ENCODE measurements at places on chromosomes 7 and 10.
A peak's percentile ranks its signal among the peaks of the same experiment; 100 is the strongest.

DNA sequence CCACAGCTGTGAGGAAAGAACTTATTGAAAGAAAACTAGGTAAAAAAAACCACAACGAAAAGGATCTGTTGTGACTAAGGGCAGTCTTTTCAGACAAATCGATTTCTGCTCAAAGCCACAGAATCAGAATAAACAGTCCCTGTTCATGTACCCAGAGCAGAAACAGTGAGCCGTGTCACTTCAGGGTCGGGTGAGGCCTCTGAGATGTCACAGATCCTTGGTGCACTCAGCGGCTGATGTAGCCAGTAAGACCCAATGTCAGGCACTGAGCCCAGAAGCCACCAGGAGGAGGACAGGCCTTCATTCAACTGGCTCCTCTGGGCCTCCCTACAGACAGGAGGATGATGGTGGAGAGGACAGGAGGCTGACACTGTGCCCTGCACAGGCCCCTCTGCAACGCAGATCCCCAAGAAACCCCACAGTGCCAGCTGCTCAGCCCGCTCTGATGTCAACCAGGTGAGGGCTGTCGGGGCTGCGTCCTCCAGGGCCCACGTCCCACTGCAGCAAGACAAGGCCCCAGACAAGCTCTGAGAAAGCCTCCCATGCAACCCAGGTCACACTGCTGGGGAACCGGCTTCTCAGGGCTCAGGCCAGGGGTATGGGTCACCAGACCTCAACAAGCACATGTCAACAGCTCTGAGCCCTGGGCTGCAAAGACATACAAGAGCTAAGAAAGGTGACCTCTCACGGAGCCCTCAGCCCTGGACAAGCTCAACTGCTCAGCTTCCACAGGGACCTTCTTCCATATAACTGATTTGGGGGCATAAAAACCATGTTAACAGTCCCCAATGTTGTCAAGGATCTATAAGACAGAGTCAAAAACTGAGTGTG, 190.6 kb downstream of the PARD3 start:
- no peak overlapping the region for H3K4me3 ChIP-seq
- peaks cover 21% of the 10 kb centered on the region for H3K27me3 ChIP-seq
- H3K36me3 ChIP-seq = no peaks in the 10 kb centered on the region
- no peak overlapping the region for H3K27ac ChIP-seq

GRCh38 chr10:101567165-101568006, 20.7 kb downstream of the POLL start:
- no peak for DNase-seq
- H3K27me3 ChIP-seq = peaks cover 63% of the 10 kb centered on the region
- peaks cover 5% of the 10 kb centered on the region for H3K36me3 ChIP-seq
- no peak overlapping the region for H3K4me3 ChIP-seq

DNA sequence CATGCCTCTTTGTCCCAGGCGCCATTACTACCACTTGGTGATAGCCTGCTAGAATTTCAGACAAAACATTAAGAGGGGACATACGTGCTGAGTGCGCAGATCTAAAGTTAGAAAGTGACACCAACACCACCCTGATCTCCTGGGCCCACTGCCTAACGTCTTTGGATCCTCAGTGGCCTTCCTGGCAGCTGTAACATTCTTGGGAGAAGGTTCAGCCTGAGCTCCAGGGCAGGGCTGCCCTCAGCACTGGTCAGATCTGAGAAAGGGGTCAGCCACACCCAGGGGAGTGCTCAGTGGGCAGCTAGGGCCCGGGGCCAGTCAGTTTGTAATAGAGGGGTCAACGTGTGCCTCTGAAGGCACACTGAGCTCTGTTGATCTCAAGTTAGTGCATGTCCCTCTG, 48.4 kb downstream of the ZCCHC24 start:
- peaks cover 14% of the 10 kb centered on the region for H3K4me1 ChIP-seq
- no peak overlapping the region for H3K27ac ChIP-seq
- no peak for DNase-seq
- H3K4me3 ChIP-seq = no peak overlapping the region

- H3K27ac ChIP-seq = no peak overlapping the region
- no peaks in the 10 kb centered on the region for H3K36me3 ChIP-seq
- no peak for DNase-seq
- no peak overlapping the region for H3K4me3 ChIP-seq
Measured at GRCh38 chr10:43314626-43315495, 48.0 kb upstream of the RASGEF1A start.

- H3K4me3 ChIP-seq = no peak overlapping the region
- peaks cover 2% of the 10 kb centered on the region for H3K27me3 ChIP-seq
- no peaks in the 10 kb centered on the region for H3K4me1 ChIP-seq
- no peaks in the 10 kb centered on the region for H3K36me3 ChIP-seq
- DNase-seq = no peak
Measured at GRCh38 chr7:44231088-44231487, 30.3 kb downstream of the YKT6 start.

DNA sequence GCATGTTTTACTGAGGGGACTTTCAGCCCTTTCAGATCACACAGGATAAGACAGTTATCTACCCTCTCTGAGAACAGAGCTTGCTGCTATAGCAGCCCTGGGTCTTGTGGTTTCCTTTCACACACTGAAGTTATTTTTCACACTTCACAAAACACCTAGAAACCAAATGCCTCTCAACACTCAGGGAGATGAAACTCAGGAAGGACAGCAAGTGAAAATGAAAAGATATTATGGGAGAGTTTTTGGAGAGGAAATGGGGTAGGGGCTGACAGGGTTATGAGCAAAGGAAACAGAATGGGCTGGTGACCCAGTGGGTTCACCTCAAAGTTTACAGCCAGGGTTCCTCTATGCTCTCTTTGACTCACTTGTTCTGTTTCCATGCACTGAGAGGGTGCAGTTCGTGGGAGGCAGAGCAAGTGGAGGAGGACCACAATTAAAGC, 17.0 kb upstream of the GIMAP2 start:
- no peak for DNase-seq
- no peaks in the 10 kb centered on the region for H3K27me3 ChIP-seq
- no peaks in the 10 kb centered on the region for H3K36me3 ChIP-seq
- peak overlapping the region; percentile 99 for H3K27ac ChIP-seq
- H3K4me1 ChIP-seq = peaks cover 59% of the 10 kb centered on the region

- no peak overlapping the region for H3K4me3 ChIP-seq
- no peaks in the 10 kb centered on the region for H3K4me1 ChIP-seq
- no peak for DNase-seq
- H3K27ac ChIP-seq = no peak overlapping the region
Measured at GRCh38 chr7:19146699-19147098, 1.5 kb upstream of the FERD3L start.

- peaks cover 22% of the 10 kb centered on the region for H3K4me1 ChIP-seq
- peak overlapping the region; percentile 62 for H3K4me3 ChIP-seq
Measured at GRCh38 chr7:27173511-27173955, 587 bp downstream of the HOXA10 start.

GRCh38 chr10:5078547-5079180, 15.6 kb upstream of the AKR1C3 start:
- no peak overlapping the region for H3K4me3 ChIP-seq
- peaks cover 2% of the 10 kb centered on the region for H3K36me3 ChIP-seq
- H3K27me3 ChIP-seq = peaks cover 22% of the 10 kb centered on the region
- no peak overlapping the region for H3K27ac ChIP-seq

DNA sequence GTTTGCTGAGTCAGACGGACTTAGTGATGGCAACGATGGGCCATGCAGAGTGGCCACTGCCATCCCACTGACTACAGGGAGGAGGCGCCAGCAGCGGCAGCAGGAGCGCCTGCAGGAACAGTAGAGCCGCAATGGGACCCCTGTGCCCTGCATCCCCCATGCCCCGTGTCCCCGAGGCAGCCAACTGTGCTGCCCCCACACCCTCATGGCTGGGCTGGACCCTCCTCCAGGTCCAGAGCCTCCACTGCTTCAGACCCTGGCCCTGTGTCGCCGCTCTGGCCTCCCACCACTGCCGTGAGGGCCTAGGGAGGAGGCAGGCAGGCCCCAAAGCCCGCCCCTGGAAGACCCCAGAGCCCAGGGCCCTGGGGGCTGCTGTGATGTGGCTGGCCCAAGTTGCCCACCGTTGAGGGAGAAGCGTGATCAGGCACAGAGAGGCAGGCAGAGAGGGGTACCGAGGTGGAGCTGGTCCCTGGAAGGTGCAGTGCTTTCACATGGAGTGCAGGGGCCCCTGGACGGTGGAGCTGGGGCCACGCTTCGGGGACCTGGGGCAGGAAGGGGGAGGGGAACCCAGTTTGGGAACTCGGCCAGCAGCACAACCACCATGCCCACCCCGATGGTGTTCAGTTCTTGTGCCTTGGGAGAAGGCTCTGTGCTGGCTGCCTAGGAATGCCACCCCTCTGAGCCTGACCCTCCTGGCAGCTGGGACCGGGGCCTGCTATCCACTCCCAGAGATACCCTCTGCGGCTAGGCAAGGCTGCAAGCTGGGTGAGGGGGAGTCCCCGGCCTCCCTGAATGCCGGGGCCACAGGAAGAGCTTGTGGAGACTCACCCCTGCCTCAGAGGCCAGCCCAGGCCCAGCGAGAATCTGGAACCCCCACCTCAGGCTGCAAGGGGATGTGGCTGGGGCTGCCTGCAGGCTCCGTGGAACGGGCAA, 32.6 kb downstream of the DKK1 start:
- no peaks in the 10 kb centered on the region for H3K36me3 ChIP-seq
- H3K27ac ChIP-seq = no peak overlapping the region
- no peaks in the 10 kb centered on the region for H3K27me3 ChIP-seq
- no peak overlapping the region for H3K4me3 ChIP-seq
- DNase-seq = no peak

DNA sequence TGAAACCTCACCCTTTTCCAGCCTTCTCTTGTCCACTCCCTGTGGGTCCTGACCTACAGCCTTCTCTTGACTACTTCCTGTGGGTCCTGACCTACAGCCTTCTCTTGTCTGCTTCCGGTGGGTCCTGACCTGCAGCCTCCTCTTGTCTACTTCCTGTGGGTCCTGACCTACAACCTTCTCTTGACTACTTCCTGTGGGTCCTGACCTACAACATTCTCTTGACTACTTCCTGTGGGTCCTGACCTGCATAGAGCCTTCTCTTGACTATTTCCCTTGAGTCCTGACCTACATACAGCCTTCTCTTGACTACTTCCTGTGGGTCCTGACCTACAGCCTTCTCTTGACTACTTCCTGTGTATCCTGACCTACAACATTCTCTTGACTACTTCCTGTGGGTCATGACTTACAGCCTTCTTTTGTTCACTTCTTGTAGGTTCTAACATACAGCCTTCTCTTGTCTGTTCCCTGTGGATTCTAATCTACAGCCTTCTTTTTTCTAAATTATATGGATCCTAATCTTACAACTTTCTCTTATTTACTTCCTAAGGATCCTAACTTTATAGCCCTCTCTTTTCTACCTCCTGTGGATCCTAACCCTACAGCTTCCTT, 36.5 kb downstream of the C10orf71 start:
- H3K27ac ChIP-seq = peak overlapping the region; percentile 0
- H3K4me1 ChIP-seq = peaks cover 3% of the 10 kb centered on the region
- H3K27me3 ChIP-seq = peaks cover 4% of the 10 kb centered on the region
- no peaks in the 10 kb centered on the region for H3K36me3 ChIP-seq
- peak overlapping the region; percentile 3 for H3K4me3 ChIP-seq

DNA sequence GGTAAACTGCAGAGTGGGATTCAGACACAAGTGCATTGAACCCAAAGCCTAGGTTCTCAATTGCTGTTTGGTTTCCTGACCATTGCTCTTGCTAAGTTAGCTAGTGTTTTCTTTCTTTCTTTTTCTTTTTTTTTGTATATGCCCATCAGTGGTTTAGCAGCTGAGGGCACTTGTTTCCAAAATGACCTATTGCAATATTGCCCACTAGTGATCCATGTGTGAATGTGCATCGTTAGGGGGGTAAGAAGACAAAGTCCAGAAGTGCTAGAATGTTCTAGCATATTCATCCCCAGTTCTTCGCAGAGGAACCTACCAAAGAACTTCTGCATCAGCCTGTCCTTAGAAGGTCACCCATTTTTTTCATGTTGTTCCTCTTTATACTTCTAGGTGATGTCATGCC, 252.8 kb upstream of the GPR26 start:
- H3K27me3 ChIP-seq = no peaks in the 10 kb centered on the region
- DNase-seq = no peak
- no peak overlapping the region for H3K4me3 ChIP-seq
- H3K27ac ChIP-seq = no peak overlapping the region
- H3K36me3 ChIP-seq = peaks cover 2% of the 10 kb centered on the region

GRCh38 chr10:43137717-43138020, 576 bp upstream of the CSGALNACT2 start:
- H3K4me1 ChIP-seq = peaks cover 33% of the 10 kb centered on the region
- H3K27me3 ChIP-seq = no peaks in the 10 kb centered on the region
- DNase-seq = no peak
- peak overlapping the region; percentile 99 for H3K4me3 ChIP-seq
- H3K36me3 ChIP-seq = peaks cover 7% of the 10 kb centered on the region
- H3K27ac ChIP-seq = peak overlapping the region; percentile 90

GRCh38 chr7:132475669-132476116, 100.6 kb downstream of the PLXNA4 start:
- H3K4me1 ChIP-seq = peaks cover 20% of the 10 kb centered on the region
- peaks cover 22% of the 10 kb centered on the region for H3K27me3 ChIP-seq
- H3K36me3 ChIP-seq = no peaks in the 10 kb centered on the region
- H3K27ac ChIP-seq = peak overlapping the region; percentile 45
- no peak overlapping the region for H3K4me3 ChIP-seq

GRCh38 chr7:18698258-18698734, 202.7 kb downstream of the HDAC9 start:
- H3K27ac ChIP-seq = no peak overlapping the region
- no peak for DNase-seq
- no peaks in the 10 kb centered on the region for H3K36me3 ChIP-seq
- no peaks in the 10 kb centered on the region for H3K4me1 ChIP-seq

DNA sequence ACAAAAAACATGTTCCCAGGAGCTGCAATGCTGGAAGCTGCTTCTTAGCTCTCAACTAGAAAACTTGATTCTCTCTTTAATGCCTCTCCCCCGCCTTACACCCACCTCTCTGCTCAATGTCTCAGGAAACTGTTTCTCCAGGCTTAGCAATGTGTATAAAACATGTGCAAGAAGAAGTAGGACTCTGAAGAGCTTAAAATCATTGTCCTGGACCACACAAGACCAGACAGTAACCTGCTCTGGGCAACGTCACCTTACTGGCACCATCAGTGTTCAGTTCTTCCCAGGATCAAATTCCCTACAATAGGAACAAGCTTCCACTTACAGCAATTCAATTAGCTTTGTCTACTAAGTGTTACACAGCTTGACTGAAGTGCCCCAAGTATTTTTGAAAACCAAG, 104.9 kb downstream of the RAPGEF5 start:
- no peak overlapping the region for H3K27ac ChIP-seq
- DNase-seq = no peak
- H3K4me3 ChIP-seq = no peak overlapping the region
- peaks cover 23% of the 10 kb centered on the region for H3K27me3 ChIP-seq
- H3K4me1 ChIP-seq = peaks cover 2% of the 10 kb centered on the region

GRCh38 chr7:122833888-122834570, 52.2 kb downstream of the CADPS2 start:
- no peak overlapping the region for H3K4me3 ChIP-seq
- DNase-seq = no peak
- no peaks in the 10 kb centered on the region for H3K27me3 ChIP-seq
- no peaks in the 10 kb centered on the region for H3K36me3 ChIP-seq
- H3K27ac ChIP-seq = no peak overlapping the region
- H3K4me1 ChIP-seq = no peaks in the 10 kb centered on the region

DNA sequence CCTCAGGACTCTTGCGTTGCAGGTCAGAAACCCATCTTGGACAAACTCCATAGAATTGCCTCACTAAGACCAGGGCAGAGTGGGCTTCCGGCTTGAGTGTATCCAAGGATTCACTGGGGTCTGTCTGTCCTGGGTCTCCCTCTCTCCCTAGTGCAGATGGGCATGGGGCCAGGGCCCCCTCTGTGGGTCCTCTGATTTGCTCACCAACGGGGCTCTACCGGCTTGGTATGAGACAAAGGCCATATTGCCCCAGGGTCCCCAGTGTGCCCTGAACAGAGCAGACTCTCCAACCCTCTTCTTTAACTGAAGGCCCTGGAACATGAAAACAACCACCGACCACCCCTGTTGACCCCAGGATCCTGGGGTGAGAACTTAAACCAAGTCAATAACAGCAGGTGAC, 68.2 kb upstream of the CHST15 start:
- DNase-seq = no peak
- H3K27me3 ChIP-seq = peaks cover 39% of the 10 kb centered on the region
- H3K36me3 ChIP-seq = peaks cover 4% of the 10 kb centered on the region

Data from T-helper 17 cell (primary cell).